ENCODE measurements at places on chromosomes 3 and 15. TPM values are rescaled to one million over a fixed set of nuclear protein-coding genes. Genes with fewer than 3 reads are reported as not detected.

- DNase-seq = no peak
Observed at GRCh38 chr3:114401346-114401745, 107.5 kb downstream of the TIGIT start.

GRCh38 chr15:80573606-80574005 lies 121.5 kb upstream of the ABHD17C start:
- no peak for DNase-seq

The CPLX3 gene
- total RNA-seq = not detected

The SLC9C1 gene
- total RNA-seq = not detected

The ISL2 gene
- total RNA-seq = not detected

- no peak for DNase-seq
Observed at GRCh38 chr3:61060411-61060861, 190.8 kb downstream of the FHIT start.

DNA sequence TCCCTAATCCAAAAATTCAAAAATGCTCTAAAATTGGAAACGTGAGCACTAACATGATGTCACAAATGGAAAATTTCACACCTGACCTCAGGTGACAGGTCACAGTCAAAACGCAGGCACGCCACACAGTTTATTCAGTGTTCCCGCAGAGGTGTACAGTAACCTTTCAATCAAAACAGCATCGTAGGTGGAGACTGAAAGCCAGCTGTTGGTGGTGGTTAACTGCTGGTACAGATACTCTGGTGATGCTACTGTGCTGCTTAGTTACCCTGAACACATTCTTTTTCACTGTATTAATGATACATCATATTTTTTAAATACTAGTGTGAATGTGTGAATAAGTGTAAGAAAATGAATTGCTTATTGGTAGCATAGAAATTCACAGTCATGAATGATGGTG lies 23.8 kb downstream of the RAB11A start:
- DNase-seq = no peak

The ATP13A4 gene
- total RNA-seq = 0.78 TPM

- no peak for DNase-seq
Observed at GRCh38 chr3:37291275-37291700, 116.9 kb upstream of the LRRFIP2 start.

The POPDC2 gene
- total RNA-seq = 13.3 TPM

DNA sequence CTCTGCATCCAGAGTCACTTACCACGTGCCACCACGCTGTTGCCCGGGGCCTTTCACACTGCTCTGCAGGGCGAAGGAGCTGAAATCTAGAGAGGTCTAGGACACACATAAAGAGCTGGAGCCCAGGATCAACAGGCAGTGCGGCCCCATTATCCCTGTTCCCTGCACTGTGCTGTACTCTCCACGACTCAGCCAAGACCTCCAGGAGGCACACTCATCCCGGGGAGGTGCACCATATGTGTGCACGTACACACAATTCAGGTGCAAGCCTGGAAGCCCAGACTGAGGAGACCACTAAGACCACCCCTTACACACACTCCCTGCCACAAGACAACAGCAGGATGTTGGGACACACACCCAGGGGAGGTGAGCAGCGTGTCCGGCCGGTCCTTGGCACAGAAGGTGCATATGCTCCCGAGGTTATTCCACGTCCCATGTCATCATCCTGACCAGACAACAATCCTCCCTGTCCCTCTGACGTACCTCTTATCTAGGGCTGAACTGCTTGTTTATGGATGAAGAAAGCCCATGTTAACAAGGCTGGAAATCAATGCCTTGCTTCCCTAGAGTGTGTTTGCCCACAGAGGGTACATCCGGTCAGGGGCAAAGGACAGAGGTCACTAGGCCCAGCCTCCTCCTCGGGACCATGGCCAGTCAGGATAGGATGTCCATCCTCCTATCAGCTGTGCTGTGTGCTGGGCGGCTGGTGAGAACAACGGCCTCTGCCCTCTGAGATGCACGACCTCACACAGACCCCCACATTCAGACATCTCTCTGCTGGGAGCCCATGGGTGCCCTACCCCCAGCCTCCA lies 16.1 kb downstream of the KLF15 start:
- no peak for DNase-seq

GRCh38 chr3:171753665-171754408 lies 56.4 kb downstream of the PLD1 start:
- no peak for DNase-seq

DNA sequence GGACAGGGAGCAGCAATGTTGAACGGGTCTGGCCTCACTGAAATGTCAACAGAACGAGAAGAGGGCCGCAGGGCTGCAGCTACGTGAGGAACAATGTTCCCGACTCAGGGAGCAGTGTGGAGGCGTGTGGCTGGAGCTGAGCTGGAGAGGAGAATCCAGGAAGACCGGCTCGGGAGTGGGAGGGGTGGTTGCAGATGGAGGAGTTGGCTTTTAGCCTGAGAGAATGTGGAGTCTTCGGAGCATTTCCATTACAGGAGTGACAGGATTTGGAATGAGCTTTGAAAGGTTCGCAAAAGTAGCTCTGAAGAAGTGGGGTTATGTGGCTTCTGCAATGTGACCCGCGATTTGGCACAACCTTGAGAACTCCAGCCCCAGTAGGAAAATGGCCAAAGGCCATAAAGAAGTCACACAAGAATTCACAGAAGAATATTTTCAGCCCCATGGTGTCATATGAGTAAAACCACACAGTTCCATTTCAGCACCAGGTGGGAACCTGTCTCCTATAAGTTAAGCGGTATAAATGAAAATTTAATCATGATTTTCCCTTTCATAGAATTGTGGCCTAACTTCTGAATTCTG lies 78.8 kb upstream of the NSMCE3 start:
- no peak for DNase-seq

The SEMA3F gene
- 35.1 TPM for total RNA-seq

DNA sequence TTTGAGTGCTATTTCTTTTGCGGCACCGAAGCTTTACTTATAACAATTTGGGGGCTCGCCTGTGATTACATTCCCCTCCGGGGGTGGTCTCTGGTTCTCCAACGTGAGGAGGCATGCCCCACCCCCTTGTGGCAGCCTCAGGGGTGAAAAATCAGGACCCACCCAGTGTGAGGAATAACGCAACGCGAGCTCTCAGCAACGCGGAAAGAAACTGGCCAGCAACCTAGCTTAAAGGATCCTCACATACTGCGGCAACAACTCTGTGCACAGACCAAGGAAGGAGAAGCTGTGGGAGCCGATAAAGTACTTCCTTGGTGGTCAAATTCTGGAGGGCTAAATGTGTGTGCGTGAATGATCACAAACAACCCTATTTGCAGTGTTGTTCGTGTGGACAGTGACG lies 5.8 kb downstream of the IQCF1 start:
- DNase-seq = no peak

- no peak for DNase-seq
Observed at GRCh38 chr3:158443632-158444031, 127.4 kb upstream of the MLF1 start.

The ECE2 gene
- total RNA-seq = not detected

DNA sequence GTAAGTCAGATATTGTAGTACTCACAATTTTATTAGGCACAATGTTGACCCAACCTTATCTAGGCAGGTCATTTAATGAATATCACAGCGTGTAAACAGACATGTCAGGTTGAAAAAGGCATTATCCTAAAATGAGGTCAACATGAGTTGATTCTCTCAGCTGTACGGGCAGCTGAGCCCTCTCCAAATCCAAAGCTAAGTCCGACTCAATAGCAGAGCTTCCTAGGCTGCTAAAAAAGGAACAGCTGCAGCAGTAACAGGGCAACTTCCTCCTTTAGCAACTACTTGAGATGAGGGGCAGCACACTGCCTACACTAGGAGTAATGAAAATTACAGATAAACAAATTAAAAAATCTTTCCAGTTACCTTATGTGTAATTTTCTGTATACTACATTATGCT lies 189.2 kb downstream of the CADM2 start:
- DNase-seq = no peak

The RCCD1 gene
- 8.6 TPM for total RNA-seq

GRCh38 chr15:90336705-90337141 lies 15.4 kb upstream of the ZNF774 start:
- no peak for DNase-seq

Data from thoracic aorta (tissue), 2 donors.